ENCODE measurements at places on chromosomes 4 and X. TPM values are rescaled to one million over a fixed set of nuclear protein-coding genes. Genes with fewer than 3 reads are reported as not detected.

GRCh38 chrX:40153345-40154249 is 55.8 kb upstream of the BCOR start:
- peak; percentile 68 for DNase-seq

GRCh38 chr4:1012034-1012739 is 761 bp downstream of the FGFRL1 start:
- peak; percentile 63 for DNase-seq

DNA sequence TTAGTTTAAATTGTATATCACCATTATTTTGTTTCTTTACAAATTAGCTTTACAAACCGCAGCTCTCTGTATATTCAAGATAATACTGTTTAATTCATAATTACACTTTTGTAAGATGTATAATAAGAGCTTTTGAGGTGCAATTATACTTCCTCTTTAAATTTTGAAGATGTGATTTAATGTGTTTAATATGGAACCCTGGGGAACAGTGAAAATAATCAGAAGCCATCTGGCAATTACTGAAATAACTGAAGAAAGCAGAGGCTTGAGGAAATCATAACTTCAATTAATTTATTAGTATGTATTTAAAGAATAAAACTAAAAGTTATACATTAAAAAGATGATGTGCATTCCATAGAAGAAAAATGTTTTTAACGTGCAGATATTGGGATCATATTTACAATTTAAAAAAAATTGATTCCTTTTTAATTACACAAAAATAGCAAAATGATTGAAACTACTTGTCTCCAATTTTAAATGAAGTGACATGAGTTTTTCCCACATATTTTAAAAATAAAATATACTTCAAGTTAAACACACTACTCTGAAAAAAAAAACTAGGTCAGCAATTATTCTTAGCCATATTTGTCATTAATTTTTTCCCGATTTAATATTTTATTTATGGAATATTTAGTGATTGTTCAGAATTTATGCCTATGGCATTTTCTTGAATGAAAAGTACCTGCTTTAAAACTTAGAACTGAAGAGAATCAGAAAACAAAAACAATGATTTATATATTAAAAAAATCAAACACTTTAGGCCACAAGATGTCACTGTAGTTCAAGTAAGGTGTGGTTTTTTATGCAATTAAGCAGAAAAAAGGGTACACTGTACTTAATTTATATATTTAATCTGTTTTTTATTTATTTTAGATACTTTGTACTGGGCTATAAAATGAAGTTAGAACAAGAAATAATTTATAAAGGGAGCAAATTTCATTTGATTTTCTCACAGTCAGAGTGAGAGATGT is 942.7 kb upstream of the NDST4 start:
- no peak for DNase-seq

GRCh38 chr4:118281611-118282442 is 71.0 kb downstream of the PRSS12 start:
- DNase-seq = no peak

GRCh38 chr4:122285285-122285684 is 93.5 kb upstream of the ADAD1 start:
- DNase-seq = no peak

DNA sequence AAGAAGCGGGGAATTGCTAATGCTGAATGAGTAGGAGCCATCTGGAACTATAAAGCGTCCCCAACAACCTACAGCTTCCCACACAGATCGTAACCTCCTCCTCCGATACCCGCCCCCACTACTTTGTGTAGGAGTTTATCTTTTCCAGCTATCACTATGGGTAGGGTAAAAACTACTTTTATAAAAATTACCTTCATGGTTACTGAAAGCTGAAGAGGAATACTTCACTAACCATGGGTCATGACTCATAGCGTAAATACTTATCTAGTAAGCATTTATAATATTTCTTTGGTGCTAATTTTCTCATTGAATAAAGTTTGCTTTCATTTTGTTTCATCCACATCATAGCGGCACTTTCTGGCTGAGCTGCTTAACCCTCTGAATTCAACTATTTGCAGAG is 79.4 kb upstream of the TNIP3 start:
- no peak for DNase-seq

- no peak for DNase-seq
Observed at GRCh38 chr4:41991916-41992767, 1.8 kb downstream of the SLC30A9 start.

GRCh38 chrX:12319003-12319519 is 180.8 kb downstream of the FRMPD4 start:
- DNase-seq = no peak

GRCh38 chr4:154807042-154807630 is 26.1 kb downstream of the RBM46 start:
- DNase-seq = no peak

DNA sequence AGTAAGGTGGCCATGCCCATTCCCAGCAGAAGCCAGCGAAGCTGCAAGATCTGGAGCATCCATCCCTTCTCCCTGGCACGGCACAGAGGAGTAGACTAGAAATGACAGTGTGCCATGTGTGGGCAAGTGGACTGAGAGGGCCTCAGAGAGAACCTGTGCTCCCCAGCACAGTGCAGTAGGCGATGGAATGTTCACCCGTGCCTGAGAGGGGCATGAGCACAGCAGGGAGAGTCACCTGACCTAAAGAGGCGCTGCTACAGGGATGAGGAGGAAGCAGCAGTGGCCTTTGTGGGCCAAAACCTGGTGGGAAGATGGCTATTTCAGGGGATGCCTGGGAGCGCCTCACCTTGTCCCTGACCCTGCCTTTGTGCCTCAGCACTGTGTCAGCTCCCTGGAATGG is 8.0 kb upstream of the CDKN2AIP start:
- DNase-seq = no peak

DNA sequence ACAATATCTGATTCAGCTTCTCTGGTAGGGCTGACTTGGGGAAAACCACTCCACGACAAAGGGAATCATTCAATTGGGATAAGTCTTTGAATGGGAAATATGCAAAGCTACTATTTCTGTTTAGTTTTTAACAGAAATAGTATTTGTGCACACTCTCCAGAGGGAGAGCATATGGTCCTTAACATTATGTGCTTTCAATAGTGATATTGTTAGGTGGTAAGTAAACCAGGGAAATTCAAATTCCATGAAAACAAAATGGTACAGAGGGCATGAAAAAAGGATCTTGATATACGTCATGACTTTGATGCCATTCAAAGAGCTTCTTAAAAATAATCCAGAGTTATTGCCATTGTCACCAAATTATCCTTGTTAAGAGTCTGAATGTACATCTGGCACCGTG is 47.1 kb upstream of the CITED1 start:
- no peak for DNase-seq

The EXOSC9 gene
- total RNA-seq = 48.1 TPM

The AFF1 gene
- total RNA-seq = 57.1 TPM

Measured in activated naive CD8-positive, alpha-beta T cell treated with anti-CD3 and anti-CD28 coated beads, Interleukin-2, amount 10 ng/mL, durations not matched to agents 7 days and 5 days (primary cell).